ENCODE measurements at places on chromosomes 5 and 9. TPM values are rescaled to one million over a fixed set of nuclear protein-coding genes. Genes with fewer than 3 reads are reported as not detected.
A peak's percentile ranks its signal among the peaks of the same experiment; 100 is the strongest.

ANGPTL2 gene
- 24.5 TPM for total RNA-seq

- no peak for DNase-seq
These were observed 43.3 kb upstream of the CTSL start for GRCh38 chr9:87682618-87683017.

GRCh38 chr9:114889802-114890224, 40.6 kb downstream of the TNFSF8 start:
- no peak for DNase-seq

PCDHGA2 gene
- 1.2 TPM for total RNA-seq

DNA sequence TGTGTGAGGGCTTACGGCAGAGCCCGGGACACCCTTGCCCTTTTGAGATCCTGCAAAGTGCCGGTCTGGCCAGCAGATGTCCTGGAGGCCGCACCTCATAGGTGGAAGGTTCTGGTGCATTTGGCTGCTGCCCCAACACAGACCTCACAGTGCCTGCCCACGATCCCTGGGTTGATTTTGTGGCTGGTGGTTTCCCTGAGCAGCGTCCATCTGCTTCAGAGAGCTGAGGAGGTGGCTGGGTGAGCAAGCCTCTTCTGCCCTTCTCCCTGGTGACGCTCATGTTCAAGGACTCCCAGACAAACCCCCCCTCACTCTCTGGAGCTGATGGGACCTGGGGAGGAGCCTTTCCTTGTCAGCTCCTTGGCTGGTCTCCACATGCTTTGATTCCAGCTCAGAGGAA, 18.9 kb downstream of the BNIP1 start:
- no peak for DNase-seq

IL5 gene
- not detected for total RNA-seq

DNA sequence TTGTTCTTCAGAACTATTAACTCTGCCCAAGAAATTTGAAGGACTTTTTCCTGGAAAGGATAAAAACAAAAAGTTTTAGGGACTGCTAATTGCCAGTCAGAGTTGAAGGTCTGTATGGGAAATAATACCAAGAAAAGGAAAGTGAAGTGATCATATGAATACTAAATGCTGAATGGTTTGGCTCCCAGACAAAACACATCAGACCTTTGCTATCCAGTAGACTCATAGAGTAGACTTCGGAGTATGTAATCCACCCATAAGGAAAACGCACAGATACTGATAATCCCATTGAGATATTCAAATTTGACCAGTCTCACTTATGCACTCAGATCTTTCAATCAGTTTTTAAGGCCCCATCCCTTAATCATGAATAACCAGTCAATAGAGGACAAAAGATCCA, 319.0 kb upstream of the PTGER4 start:
- no peak for DNase-seq

GRCh38 chr5:126044111-126044668, 379.0 kb upstream of the GRAMD2B start:
- no peak for DNase-seq

- peak; percentile 37 for DNase-seq
These were observed 683 bp downstream of the CLPTM1L start for GRCh38 chr5:1343931-1344901.

- no peak for DNase-seq
These were observed 212.4 kb downstream of the HSD17B3 start for GRCh38 chr9:96089452-96090085.

RNF180 gene
- total RNA-seq: 5.6 TPM

- DNase-seq: no peak
These were observed 15.7 kb downstream of the USP20 start for GRCh38 chr9:129850821-129851550.

- DNase-seq: no peak
These were observed 15.2 kb upstream of the CPEB4 start for GRCh38 chr5:173872957-173873305.

PRRC1 gene
- total RNA-seq: 72.7 TPM

THG1L gene
- total RNA-seq: 7.6 TPM
